ENCODE measurements at places on chromosomes 3 and 15. TPM values are rescaled to one million over a fixed set of nuclear protein-coding genes. Genes with fewer than 3 reads are reported as not detected.

DNA sequence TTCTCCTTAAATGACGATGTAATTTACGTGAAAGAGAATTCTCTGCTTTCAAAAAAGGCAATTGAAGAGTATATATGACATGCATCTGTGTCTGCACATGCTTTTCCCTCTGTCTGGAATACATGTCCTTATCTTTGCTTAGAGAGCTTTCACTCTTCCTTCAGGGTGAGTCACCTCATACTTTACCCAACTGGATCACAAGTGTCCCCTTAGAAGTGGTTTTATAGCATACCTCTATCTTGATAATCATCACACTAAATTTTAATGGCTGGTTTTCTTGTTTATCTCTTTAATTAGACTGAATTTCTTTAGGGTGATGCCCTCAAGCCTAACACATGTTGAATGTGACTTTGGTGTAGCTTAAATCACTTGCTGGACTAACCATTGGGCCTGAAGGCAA is 178.9 kb downstream of the SV2B start:
- no peak for DNase-seq

- DNase-seq, result peak; percentile 52
These were observed 13.5 kb downstream of the UBAP1L start for GRCh38 chr15:65101411-65101890.

DNA sequence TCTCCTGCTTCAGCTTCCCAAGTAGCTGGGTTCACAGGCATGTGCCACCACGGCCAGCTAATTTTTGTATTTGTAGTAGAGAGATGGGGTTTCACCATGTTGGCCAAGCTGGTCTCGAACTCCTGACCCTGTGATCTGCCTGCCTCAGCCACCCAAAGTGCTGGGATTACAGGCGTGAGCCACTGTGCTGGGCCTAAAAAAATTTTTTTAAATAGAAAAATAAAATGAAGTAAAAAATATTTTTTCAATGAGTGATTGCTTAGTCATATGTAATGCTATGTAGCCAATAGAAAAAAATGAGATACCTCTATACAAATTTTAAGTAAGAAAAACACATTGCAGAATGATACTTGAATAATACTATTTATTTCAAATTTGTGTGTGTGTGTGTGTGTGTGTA is 27.9 kb upstream of the SLC30A4 start:
- no peak for DNase-seq

- DNase-seq, result no peak
These were observed 103.7 kb downstream of the MEIS2 start for GRCh38 chr15:36996538-36997181.

GRCh38 chr3:167653760-167654159 is at the start of gene WDR49:
Gene WDR49, minus strand, starts transcription at chr3:167653942. Its CDS starts 517 bp downstream, at chr3:167653425.
- no peak for DNase-seq

GRCh38 chr15:89171136-89172072 is 50.0 kb downstream of the RLBP1 start:
- DNase-seq, result peak; percentile 7

- DNase-seq, result no peak
These were observed 179.4 kb downstream of the CDIN1 start for GRCh38 chr15:36758800-36759199.

DNA sequence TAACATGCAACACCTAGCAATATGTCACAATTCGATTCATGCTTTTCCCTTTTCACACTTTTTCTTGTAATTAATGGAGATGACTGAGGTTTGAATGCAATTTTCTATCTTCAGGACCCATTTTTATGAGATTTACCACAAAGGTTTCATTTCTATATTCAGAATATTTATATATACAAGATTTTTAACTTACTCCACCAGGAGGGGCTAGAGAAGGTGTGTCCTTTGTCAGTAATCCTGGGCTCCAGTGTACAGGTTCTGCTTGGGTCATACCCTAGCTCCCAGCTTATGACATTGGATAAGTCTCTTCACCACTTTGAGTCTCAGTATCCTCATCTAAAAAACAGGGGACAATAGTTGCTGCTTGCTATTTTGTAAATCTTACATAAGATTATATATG is 95.7 kb upstream of the SLC24A5 start:
- no peak for DNase-seq

- DNase-seq, result no peak
These were observed 51.8 kb downstream of the ST3GAL6 start for GRCh38 chr3:98814817-98815420.

DNA sequence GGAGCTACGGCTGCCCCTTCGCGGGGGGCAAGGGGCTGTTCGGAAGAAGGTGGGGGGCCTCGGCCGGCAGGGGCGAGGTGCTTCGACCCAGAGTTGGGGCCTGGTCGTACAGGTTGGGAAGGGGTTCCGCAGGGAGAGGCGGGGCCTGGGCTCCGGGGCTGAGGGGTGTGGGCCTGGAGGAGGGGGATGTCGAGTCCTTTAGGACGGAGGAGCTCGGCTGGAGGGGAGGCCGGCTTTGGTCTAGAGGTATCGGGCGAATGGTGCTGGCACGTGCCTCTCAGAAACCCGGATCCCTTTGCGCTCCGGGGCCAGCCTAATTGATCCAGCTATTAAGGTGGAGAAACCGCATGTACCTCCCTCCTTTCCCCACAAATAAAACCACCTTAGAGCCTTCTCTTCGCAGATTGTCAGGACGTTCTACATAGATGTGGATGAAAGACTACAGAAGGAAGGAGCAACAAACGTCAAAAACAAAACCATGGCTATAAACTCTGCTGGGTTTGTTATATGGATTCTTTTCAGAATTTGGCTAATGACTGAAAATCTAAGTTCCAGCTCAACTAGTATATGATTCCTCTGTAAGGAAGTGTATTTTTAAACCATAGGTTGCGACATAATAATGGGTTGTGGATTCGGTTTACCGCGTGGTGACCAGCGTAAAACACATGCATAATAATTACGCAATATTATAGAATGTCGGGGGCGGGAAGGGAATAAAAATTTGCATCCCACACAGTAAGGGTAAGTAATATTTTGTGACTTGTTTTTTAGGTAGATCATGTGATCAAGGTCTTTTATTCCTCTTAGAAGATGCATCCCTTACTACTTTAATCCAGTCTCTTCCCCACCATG is 644 bp upstream of the NGLY1 start:
- DNase-seq, result no peak

DNA sequence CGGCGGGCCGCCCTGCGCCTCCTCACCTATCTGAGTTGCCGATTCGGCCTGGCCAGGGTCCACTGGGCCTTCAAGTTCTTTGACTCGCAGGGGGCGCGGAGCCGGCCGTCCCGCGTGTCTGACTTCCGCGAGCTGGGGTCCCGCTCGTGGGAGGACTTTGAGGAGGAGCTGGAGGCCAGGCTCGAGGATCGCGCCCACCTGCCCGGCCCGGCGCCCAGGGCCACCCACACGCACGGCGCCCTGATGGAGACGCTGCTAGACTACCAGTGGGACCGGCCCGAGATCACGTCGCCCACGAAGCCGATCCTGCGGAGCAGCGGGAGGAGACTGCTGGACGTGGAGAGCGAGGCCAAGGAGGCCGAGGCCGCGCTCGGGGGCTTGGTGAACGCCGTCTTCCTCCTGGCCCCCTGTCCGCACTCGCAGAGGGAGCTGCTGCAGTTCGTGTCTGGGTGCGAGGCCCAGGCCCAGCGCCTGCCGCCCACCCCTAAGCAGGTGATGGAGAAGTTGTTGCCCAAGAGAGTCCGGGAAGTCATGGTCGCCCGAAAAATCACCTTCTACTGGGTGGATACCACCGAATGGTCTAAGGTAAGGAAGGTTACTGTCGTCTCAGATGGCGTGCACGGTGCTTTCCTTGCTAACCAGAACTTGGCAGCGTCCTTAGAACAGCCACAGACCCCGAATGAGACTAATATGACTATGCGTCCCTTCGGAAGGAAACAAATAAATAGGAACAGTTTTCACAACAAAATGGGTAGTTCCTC is 567 bp downstream of the TICRR start:
- no peak for DNase-seq

GRCh38 chr3:27533718-27534573 is 49.8 kb upstream of the SLC4A7 start:
- DNase-seq, result peak; percentile 6

DNA sequence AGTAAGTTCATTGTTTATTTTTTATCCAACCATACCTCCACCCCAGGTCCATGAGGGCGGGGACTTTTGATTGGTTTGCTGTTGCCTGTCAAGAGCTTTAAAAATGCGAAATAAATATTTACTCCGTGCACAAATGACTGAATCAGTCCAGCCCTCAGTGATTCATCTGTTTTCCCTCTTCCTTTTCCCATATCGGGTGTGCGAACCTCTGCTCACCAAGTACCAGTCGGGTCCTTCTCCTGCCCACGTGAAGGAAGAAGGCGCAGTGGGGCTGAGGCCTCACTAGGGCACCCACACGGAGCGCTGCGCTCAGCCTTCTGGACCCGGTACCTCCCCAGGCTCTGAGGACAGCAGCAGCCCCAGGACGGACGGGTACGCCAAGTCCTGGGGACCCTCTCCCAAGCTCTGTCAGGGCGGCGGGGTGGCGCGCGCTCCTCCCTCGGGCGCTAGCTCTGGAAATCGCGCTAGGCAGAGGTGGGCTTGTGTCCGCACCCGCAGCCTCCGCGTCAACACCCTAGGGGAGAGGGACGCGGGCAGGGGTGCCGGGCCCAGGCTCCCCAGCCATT is 70.5 kb upstream of the EPHB3 start:
- no peak for DNase-seq

- DNase-seq, result no peak
These were observed 15.9 kb upstream of the PIAS1 start for GRCh38 chr15:68038246-68038645.

DNA sequence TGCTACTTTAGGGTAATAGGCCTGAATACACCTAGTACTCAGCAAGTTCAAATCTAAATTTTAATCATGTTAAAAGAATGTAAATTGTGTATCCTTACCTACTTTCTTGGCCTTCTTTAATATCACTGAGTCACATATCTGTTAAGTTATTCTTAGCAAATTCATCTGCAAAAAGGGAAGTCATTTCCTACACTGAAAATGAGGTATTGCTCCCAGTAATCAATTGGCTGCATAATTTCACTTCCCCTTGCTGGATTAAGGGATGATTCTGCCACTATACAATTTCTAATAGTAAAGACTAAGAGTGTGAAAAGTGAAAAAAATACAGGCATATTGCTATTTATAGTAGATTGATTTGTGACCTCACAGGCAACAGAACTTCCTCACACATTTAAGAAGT is 47.8 kb downstream of the CCDC54 start:
- DNase-seq, result no peak

GRCh38 chr15:86653344-86654197 is 573.9 kb downstream of the AGBL1 start:
- DNase-seq, result no peak

DNA sequence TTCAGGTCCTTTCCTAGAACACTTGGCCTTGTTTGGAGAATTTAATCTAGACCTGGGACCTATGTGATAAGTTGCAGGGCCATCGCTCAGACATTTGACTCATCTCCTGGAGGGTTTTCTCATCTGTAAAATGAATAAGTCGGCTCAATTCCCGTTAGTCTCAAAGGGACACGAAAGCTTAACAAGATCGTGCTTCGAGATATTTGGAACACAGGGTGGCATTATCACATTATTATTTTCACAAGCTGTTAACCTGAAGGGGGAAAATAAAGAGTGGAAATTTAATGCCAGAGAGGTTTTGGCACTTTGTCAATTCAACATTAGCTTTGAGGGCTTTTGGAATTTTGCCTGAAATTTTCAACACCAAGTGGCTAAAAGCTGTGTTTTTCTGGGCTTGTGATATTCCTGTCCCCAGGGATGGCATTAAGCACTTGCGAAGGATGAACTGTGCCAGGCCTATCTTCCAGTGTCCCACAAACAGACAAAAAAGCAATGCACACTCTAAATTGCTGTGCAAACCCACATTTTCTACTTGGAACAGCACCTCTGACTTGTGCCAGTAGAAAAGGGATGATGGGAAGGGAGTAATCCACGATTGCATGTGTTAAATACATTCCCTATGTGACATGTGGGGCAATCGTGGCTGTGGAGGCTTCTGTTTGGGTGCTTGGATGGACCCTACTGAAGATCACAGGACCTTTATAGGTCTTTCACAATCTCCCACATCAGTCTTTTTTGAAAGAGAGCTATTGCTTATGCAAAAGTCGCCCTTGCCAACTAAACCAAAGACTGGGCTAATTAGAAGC is 478.7 kb downstream of the MFSD1 start:
- no peak for DNase-seq

DNA sequence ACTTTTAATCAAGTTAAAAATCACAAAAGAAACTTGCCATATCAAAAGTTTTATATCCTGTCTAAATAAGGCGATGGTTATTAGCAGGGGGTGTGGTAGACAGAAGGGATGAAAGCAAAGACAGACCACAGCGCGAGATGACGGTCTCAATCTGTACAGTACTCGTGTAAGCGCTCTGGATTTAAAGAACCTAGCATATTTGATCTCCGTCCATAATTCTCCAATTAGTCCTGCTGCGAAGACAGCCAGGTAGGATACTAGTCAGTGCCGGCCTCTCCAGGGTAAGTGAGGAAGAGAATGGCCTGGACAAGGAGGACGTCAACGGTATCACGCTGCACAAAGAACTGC is 701 bp downstream of the SGO1 start:
- DNase-seq, result no peak

Gene MYO5C
- total RNA-seq, result 0.46 TPM

Gene CELF6
- 0.82 TPM for total RNA-seq

Gene NR2E3
- not detected for total RNA-seq

Gene GOLGA6L7
- not detected for total RNA-seq

Gene SI
- not detected for total RNA-seq

Gene C2CD4B
- total RNA-seq, result 0.33 TPM

Gene MOBP
- not detected for total RNA-seq

Gene CRYGS
- 1.7 TPM for total RNA-seq

Gene TMEM108
- total RNA-seq, result not detected

Gene BTLA
- 33.2 TPM for total RNA-seq

Gene CYP1A2
- 0.08 TPM for total RNA-seq

Gene PRR20G
- total RNA-seq, result not detected

Gene ATP2B2
- 0.05 TPM for total RNA-seq
